ENCODE measurements at places on chromosomes 6 and 20.
A peak's percentile ranks its signal among the peaks of the same experiment; 100 is the strongest.

- DNase-seq: peak; percentile 51
These were observed 35.8 kb downstream of the RIPOR2 start for GRCh38 chr6:24899997-24900325.

DNA sequence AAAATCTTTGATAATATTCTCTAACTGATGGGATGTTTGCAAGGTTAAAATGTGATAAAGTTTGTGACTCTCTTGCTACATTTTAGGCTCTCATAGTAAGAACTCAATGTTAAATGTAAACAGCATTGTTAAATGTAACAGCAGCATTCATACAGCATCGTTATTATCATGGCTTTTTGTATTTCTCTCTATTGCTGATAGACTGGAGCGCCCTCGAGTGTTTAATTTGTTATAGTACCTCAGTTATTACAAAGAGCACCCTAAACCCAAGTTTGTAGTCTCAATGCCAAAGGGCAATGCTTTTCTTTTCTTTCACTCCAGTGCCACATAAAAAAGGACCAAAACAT is 14.9 kb upstream of the TTPAL start:
- DNase-seq: peak; percentile 37

- DNase-seq: no peak
These were observed 1379.2 kb upstream of the DEFB115 start for GRCh38 chr20:29878281-29878741.

DNA sequence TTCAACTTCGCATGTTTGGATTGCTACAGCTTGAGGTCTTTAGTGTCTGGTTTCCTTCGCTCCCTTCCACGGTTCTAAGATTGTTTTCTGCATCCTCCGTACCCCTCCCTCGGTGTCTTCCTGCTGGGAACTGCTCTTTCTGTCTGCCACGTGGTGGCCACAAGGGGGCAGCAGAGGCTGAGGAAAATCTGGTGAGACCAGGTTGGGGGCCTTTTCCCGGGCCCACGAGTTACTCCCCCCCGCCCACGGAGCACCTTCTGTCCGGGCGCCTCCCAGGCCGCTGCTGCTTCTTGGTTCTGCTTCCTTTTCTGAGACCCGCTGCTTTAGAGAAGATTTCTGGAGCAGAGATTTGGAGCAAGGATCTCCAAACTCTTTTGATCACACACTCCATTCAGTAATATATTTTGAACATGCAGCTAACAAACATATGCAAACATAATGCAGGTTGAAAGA is 21.1 kb upstream of the NOTCH4 start:
- DNase-seq: peak; percentile 78
